WERI-Rb-1 (cell line): ENCODE measurements at places on chromosomes 2 and 18.
A peak's percentile ranks its signal among the peaks of the same experiment; 100 is the strongest.

DNA sequence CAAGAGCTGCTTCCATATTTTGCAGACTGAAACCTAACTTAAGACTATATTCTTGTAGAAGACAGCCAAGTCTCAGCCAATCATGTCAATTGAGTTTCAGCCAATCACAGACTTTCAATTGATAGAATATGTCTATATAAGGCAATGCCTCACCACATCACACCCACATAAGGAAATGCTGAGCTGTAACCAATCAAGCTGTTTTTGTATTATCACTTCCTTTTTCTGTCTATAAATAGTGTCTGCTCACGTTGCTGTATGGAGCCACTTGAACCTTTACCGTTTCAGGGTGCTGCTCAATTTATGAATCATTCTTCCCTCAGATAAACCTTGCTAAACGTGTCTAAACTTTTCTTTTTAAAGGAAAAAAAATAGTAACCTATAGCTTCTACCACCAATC is 1554.4 kb upstream of the LRRTM1 start:
- DNase-seq: no peak

- DNase-seq: no peak
Measured at GRCh38 chr2:235780401-235780800, 286.6 kb downstream of the AGAP1 start.

DNA sequence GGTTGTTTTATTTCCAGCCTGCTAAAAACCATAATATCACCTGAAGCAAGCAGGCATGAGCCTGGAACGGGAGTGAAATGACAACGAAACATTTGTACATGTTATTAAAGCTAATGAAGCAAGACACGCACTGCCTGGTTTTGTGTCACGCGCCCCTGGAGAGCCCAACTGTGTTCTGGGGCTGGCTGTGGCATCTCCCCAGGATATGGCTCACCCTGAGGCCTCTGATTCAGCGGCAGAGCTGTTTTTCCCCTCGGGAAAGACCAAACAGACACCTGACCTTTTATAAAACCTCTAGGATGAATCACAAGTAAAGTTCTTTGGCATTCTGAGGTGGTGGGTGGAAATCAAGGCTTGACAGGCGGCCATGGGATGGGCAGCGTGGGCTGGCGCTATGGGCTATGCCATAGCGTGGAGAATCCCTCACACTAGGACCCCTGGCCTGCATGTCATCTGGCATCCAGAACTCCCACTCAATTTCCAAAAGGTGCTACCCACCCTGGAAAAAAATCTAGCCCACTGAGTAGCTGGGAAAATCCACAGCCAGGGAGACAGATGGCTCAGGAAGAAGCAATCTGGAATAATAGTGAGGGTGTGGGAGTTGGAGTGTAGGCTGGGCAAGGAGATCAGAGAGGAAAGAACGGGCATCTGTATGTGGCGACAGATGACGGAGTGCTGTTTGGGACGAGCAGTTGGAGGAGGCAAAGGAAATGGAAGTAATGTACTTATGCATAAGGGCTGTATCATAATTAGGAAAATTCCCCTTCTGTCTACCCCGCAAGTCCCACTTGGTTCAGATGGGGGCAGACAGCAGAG is 262.0 kb downstream of the AFF3 start:
- peak; percentile 57 for DNase-seq

DNA sequence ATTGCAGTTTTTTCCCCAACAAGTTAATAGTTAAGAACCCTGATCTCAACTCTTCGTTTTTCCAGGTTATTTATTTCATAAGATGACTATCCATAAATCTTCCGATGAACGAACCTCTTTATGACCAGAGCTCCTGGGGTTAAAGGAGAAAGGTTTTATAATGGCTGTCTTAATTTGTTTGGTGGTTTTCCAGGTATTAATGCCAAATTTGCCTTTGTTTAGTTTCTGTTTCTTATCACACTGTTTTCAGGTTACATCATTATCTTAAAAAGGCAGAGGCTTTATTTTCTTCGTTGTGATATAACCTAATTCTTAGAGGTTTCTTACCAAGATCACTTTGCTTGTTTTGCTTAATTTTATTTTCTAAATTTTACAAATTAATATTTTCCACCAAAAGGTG is 10.1 kb downstream of the ZNF638 start:
- DNase-seq: no peak

- DNase-seq: no peak
Measured at GRCh38 chr2:238114851-238115660, 14.9 kb downstream of the ESPNL start.
